Tibial artery (tissue), 4 donors: ENCODE measurements at places on chromosomes 2 and 18.

DNA sequence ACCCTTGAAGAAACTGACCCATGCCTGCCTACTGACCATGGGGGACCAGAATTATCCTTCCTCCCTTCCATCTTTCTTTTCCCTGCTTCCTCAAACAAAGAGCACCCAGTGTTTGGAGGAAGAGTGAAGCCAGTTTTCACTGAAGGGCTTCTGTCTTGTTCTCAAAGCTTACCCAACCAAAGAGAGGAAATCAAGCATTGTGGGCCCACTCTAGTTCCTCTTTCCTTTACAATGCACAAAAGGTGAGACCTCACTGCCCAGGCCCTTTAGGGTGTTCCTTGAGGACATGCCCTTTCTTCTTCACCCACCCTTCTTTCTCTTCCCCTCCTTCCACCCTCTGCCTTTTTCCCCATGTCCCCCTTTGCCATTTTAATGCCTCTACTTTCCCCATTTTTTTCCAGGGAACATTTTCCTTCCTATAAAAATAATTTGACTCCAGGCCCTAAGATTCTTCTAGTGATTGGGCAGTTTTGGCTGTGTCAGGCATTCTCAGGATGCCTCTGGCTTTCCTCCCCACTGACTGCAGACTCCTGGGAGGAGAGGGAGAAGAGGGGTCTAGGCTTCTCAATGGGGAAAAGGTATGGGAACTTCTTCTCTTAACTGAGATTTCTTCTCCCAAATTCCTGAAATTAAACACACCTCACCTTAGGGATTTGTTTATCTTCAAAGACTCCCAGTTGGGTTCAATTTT, 126.6 kb upstream of the RMDN2 start:
- no peak for DNase-seq

GRCh38 chr2:127355407-127356008, 32.3 kb downstream of the MAP3K2 start:
- DNase-seq: no peak

DNA sequence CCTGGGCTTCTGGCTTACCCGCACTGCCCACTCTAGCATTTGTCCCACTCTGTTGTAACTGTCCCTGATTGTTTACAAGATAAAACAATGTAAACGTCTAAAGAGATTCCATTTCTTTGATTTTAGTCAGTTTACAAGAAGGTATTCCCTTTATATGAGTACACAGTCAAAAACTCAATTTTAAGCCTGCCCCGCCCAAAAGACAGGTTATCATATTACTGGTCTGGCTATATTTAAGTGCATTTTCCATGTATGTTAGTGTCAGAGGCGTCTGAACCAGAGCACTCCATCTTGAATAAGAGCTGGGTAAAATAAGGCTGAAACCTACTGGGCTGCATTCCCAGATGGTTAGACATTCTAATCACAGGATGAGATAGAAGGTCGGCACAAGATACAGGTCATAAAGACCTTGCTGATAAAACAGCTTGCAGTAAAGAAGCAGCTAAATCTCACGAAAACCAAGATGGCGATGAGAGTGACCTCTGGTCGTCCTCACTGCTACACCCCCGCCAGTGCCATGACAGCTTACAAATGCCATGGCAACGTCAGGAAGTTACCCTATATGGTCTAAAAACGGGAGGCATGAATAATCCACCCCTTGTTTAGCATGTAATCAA, 15.0 kb downstream of the GPR45 start:
- DNase-seq: no peak

DNA sequence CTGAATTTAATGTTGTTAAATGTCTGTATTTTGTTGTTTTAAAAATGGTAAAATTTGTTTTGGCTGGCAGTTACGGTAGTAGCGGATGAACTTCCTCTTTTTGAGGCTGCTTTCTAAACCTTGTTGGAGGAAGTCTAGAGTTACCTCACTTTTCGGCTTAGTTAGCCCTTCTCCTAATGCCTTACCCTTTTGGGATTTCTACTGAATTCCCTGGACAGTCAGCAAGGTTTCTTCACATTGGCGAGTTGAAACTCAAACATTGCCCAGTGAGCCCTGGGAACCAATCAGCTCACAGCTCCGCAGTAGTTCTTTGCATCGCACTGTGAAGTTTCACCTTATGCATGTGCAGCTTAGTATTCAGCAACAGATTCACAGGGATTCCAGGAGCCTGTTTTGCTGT, 55.2 kb downstream of the TMEM247 start:
- no peak for DNase-seq

DNA sequence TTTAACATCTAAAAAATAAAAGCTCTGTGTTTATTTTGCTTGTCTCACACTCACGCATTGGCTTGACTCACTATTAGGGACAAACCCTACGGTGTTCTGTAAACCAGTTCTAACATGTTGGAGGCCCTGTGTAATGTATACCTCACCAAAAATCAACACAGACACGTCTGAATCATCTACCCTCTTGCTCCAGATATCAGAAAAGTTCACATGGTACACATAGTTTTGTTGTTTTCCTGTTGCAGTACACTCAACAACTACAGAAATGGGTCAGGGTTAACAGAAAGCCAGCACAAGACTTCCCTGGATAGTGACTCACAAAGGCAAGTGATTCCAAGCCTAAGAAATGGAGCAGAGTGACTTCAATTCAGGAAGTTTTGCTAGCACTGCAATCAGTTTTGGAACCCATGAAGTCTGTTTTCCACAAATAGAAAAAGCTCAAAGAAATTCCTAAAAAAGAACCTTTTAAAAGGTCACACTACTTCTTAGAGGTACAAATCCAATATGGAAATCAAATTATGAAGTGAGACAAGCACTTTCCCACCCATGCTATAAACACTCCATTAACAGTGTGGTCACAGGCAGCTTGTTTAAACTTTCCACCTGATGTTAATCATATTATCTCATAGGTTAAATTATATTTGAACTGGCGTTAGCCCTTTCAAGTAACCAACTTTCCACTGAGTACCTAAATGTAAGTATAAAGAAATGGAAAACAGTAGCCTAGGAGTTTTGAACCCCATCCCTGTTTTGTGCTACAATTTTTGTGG, 87.4 kb downstream of the GAREM1 start:
- no peak for DNase-seq

DNA sequence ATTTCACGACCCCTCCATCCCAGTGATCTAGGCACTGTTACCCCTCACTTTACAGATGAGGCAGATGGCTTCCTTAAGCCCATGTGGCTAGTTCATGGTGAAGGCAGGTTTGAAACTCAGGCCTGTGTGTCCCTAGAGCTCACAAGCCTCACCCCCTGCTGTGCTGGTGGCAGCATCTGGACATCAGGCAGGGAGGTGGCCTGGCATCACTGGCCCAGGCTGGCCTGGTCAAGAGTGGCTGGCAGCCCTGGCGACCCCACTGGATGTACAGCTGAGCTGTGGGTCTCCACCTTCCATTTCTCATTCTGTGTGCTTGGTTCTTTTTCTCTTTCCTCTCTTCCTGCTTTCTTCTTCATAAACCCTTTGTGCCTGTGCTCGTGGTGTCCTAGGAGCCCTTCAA, 56.3 kb downstream of the BOLA3 start:
- DNase-seq: no peak

DNA sequence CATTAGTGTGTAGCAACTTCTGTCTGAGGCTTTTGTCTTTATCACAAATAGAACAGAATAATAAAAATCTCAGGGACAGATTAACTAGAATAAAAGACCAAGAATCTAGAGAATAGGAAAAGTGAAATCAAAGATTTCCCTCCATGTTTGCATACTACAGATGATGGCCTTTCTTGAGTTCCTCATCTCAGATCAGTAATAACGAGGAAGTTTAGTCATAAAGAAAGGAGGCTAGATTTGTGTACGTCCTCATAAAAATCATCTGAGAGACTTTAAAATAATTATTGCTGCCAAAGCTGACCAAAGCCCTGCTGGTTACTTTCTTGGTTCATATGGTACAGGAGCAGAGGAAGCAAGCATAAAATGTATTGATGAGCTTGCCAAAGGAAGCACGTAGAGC, 117.3 kb downstream of the MIB1 start:
- no peak for DNase-seq

DNA sequence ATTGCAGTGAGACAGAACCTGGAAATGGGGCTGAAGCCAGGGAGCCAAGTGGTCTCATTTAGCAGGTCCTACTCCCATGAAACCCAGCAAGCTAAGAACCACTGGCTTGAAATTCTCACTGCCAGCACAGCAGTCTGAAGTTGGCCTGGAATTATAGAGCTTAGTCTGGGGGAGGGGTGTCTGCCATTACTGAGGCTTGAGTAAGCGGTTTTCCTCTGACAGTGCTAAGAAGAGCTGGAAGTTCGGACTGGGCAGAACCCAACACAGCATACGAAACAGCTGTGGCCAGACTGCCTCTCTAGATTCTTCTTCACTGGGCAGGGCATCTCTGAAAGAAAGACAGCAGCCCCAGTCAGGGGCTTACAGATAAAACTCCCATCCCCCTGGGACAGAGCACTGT, 305.7 kb upstream of the SETBP1 start:
- no peak for DNase-seq

DNA sequence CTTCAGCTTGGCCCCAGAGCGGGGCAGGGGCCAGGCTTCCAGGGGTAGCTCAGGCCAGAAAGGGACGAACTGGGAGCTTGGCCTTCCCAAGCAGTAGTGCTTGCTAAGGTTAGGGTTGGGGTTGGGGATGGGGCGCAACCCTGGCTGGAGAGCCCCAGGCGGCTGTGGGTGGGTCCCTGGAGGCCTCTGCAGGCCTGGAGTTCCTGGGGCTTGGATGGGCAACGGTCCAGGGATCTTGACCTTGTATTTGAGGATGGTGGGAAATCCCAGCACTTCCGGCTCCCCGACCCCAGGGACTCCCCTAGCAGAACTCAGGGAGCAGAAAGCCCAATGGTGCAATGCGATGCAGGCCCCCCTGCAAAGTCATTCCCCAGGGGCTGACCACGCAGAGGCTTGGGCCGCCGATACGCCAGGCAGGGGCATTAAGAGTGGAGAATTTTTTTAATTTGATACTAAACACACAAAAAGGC, 12.6 kb upstream of the MLPH start:
- no peak for DNase-seq

DNA sequence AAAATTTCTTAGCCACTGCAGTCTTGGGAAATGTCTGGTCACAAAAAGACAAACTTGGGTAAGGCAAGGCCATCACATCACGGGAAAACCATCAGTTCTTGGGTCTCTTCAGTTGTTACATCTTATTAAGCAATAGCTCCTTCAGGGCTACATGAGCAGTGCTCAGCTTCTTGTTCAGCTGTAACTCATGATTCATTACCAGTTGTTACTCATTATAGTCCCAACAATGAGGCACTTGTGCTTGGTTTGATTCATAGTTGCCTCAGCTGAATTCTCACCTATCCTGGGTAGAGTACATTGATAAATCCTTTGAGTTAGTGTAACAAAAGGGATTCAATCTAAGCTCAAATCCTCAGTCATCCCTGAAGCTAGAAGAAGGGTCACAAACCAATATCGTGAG, 102.4 kb upstream of the DCC start:
- DNase-seq: no peak

GRCh38 chr2:85839461-85839860, 49.3 kb downstream of the ST3GAL5 start:
- no peak for DNase-seq

GRCh38 chr2:208867374-208867773, 460.8 kb downstream of the PTH2R start:
- no peak for DNase-seq

GRCh38 chr2:142286618-142287017, 155.8 kb upstream of the LRP1B start:
- no peak for DNase-seq

- peak; percentile 69 for DNase-seq
Measured at GRCh38 chr2:158818511-158818910, 23.4 kb downstream of the DAPL1 start.

- DNase-seq: no peak
Measured at GRCh38 chr2:205957452-205958154, 128.4 kb downstream of the INO80D start.

DNA sequence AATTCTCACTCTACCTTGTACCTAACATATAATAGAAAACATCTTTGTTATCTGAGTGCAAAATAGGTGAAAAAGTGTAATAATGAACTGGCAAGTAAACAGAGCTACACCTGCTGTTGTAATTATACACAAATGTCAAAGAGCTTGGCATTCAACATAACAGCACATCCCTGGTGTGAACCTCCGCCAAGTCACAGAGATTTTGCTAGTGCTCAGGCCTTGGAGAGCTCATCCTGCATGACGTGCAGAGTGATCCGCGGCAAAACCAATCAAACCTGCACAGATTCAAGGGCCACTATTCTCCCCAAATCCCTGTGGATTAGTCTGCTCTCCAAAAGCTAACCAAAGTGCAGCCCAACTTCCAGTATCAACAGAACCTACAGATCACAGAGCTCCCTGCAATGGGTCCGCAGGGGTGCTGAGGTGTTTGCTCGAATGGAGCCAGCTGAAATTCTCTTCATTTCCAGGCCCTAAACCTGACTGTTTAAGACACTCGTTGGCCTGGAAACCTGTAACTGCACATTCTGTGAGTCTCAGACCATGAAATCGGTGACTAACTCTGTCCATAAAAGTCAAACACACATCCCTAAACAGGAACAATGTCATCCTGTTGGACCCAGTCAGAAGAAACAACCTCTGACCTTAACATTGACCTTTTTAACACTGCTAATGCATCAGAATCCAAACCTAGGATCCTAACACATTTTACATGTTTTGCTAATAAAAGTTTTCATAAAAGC, 111.8 kb downstream of the EPB41L3 start:
- no peak for DNase-seq

GRCh38 chr18:73409242-73409641, 541.5 kb upstream of the NETO1 start:
- DNase-seq: no peak

DNA sequence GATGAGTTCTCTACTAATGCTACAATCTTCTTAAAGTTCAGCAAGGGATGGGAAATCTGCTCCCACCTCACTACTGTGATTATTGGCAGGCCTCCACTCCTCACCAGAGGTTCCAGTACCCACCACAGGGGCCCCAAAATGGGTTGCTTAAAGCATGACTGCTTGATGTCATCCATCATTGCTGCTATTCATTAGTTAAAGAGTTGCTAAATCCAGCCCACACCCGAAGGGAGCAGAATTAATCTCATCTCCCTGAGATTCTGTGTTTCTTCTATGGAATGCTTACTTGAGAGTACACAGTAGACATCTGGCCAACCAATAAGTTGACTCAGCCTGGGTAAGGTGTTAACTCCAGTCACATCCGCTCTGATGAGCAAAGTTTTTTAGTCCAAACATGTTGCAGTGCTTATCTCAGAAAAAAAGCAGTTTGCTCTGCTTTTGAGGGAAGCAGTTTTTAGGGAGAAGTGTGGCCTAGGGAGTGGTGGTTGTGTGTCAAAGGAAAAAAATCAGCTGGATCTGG, 690.2 kb upstream of the POU3F3 start:
- no peak for DNase-seq

GRCh38 chr2:223956300-223956699, 963 bp upstream of the MRPL44 start:
- DNase-seq: no peak

GRCh38 chr2:128448331-128449225, 129.9 kb upstream of the HS6ST1 start:
- DNase-seq: peak; percentile 17

GRCh38 chr18:46771141-46771540, 14.3 kb upstream of the ST8SIA5 start:
- DNase-seq: no peak

- DNase-seq: no peak
Measured at GRCh38 chr18:46629361-46629760, 27.7 kb downstream of the LOXHD1 start.

GRCh38 chr2:98908931-98909316, 27.1 kb downstream of the CRACDL start:
- peak; percentile 6 for DNase-seq
